CD4-positive, CD25-positive, alpha-beta regulatory T cell (primary cell): ENCODE measurements at places on chromosomes 3 and 15.

- DNase-seq = no peak
- H3K27ac ChIP-seq = no peak overlapping the region
- H3K4me3 ChIP-seq = no peak overlapping the region
- H3K36me3 ChIP-seq = no peaks in the 10 kb centered on the region
Measured at GRCh38 chr3:161694682-161695564, 198.3 kb downstream of the OTOL1 start.

DNA sequence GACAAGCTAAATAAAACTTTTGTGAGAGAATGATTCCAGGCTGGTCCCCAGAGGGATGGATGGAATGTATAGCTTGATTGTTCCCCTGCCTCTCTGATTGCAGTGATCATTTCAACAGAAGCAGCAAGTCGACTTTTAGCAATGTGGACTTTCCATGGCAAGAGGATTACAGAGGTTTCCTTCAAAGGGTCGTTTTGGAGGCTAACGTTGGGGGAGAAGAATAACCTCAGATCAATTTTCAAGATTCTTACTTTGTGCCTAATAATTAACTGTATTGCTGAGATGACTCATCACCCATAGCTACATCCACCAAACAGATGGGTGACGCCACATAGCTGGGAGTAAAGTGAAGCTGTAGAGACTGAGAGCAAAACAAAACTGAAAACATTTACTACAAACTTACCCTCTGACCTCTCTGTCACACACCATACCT is 79.9 kb downstream of the GTPBP8 start:
- DNase-seq = no peak
- no peak overlapping the region for H3K4me3 ChIP-seq
- H3K27me3 ChIP-seq = no peaks in the 10 kb centered on the region
- H3K27ac ChIP-seq = no peak overlapping the region

- H3K36me3 ChIP-seq = no peaks in the 10 kb centered on the region
- no peak overlapping the region for H3K27ac ChIP-seq
- no peak for DNase-seq
- no peak overlapping the region for H3K4me3 ChIP-seq
- no peaks in the 10 kb centered on the region for H3K4me1 ChIP-seq
Measured at GRCh38 chr3:40108643-40109042, 200.9 kb upstream of the EIF1B start.

DNA sequence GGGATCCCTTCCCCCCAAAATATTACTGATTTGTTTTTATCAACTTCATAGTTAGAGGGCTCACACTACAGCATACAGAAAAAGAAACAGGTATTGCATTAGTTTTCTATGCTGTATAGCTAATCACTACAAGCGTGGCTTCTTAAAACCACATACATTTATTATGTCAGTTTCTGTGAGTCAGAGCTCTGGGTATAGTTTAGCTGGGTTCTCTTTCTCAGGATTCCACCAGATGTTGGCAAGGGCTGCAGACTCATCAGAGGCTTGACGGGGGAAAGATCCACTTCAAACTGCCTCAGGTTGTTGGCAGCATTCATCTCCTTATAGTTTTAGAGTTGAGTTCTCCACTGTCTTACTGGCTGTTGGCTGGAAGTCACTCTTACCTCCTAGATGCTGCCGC is 328.0 kb downstream of the NLGN1 start:
- no peak overlapping the region for H3K4me3 ChIP-seq
- H3K36me3 ChIP-seq = no peaks in the 10 kb centered on the region
- no peak for DNase-seq
- H3K27ac ChIP-seq = no peak overlapping the region

DNA sequence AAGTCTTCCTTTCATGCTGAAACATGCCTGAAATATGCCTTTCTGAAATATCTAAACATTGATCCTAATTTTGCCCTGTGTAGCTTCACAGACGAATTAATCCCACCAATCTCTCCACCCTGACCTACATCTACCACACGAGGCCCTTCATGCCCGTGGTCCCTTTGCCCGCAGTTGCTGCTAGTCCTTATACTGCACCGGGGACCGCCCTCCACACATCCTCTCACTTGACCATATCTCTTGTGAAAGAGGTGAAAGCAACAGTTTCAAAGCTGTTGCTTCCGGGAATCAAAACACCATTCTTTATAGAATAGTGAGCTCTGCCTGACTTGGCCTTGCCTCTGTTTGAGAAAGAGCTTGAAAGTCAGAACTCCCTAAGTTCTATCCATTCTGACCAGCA is 499.5 kb downstream of the NTRK3 start:
- no peaks in the 10 kb centered on the region for H3K27me3 ChIP-seq
- no peaks in the 10 kb centered on the region for H3K4me1 ChIP-seq
- H3K27ac ChIP-seq = no peak overlapping the region
- H3K36me3 ChIP-seq = no peaks in the 10 kb centered on the region
- DNase-seq = no peak

GRCh38 chr3:61938878-61939549 is 377.6 kb downstream of the PTPRG start:
- no peaks in the 10 kb centered on the region for H3K36me3 ChIP-seq
- DNase-seq = no peak
- H3K4me1 ChIP-seq = no peaks in the 10 kb centered on the region
- no peak overlapping the region for H3K27ac ChIP-seq
- no peak overlapping the region for H3K4me3 ChIP-seq

GRCh38 chr3:146080578-146080977 is 80.4 kb downstream of the PLOD2 start:
- no peak overlapping the region for H3K4me3 ChIP-seq
- DNase-seq = no peak
- no peaks in the 10 kb centered on the region for H3K27me3 ChIP-seq
- no peaks in the 10 kb centered on the region for H3K36me3 ChIP-seq
- no peak overlapping the region for H3K27ac ChIP-seq
- H3K4me1 ChIP-seq = no peaks in the 10 kb centered on the region

DNA sequence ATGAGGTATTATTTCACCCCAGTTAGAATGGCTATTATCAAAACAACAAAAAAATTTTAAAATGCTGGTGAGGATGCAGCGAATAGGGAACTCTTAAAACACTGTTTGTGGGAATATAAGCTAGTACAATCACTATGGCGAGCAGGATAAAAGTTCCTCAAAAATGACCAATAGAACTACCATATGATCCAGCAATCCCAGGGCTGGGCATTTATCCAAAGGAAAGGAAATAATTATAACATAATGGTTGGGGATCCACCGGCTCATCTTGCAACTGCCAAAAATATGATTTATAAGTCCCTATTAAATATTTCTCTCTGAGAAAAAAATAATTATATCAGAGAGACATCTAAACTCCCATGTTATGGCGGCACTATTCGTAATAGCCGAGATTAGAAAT is 127.6 kb upstream of the MME start:
- no peak overlapping the region for H3K27ac ChIP-seq
- no peak overlapping the region for H3K4me3 ChIP-seq
- H3K27me3 ChIP-seq = no peaks in the 10 kb centered on the region
- H3K36me3 ChIP-seq = no peaks in the 10 kb centered on the region
- H3K4me1 ChIP-seq = no peaks in the 10 kb centered on the region
- no peak for DNase-seq

DNA sequence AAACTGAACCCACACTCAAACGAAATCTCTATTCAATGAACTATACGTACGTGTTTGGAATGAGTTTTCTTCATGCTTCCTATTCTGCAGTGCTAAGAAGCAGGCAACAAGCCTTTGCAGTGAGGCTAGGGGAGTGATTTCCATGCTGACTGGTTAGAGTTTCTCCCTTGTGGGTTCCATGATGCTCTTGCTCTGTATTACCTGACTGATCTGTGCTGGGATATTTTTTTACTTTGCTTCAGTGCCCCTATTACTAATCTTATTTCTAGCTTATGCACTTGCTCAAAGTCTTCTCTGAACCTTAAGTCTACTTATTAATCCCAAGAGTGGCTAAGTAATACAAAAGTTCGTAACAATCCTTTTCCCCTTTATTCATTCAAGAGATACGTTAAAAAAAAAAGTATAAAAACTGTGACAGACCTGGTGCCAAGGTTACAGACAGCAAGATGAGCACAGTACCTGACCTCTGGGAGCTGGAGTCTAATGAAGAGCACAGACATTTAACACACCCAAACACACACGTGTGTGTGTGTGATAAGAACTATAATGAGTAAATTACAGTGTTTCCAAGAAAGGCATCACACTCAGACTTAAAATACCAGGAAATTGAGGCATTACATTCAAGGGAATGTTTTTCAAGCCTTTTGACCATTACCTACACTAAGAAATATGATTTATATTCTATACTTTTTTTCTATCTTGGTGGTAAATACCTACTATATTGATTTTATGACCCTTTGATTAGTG is 50.5 kb upstream of the FBN1 start:
- no peak for DNase-seq
- H3K4me1 ChIP-seq = no peaks in the 10 kb centered on the region
- H3K27me3 ChIP-seq = no peaks in the 10 kb centered on the region
- no peak overlapping the region for H3K27ac ChIP-seq

DNA sequence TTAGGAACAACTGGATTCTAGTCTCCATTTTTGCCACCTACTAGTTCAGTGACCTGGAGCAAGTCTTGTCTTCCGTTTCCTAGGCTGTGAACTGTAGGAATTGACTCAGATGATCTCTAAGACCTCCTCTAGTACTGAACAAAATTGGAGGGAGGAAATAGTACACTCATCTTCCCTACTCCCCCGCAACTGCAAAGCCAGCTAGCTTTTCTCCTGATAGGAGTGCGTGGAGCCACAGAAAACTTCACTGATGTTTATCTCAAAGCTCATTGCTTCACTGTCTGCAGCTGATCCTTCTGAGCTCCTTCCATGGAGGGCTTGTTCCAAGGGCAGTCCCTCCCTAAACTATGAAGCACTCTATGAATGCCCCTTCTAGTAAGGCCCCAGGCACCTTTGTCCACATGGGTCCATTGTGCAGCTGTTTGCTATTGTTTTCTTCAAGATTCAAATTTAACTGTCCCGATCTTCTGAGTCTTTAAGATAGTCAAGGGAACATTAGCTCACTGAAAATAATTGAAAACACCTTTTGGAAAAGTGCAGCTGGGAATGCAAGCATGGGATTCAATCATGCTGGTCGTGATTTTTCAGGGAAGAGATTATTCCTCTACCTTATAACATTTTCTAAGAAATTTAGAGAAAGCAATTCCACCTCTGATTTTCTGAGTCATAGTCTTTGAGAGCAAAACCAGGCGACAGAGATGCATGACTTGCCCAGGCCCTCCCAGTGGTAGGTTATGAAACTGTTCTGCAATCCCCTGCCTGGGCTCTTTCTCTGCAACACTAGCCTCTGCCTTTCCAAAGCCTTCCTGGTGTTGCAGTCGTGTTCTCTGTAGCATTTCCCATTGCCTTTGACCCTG is 24.3 kb downstream of the FILIP1L start:
- no peaks in the 10 kb centered on the region for H3K27me3 ChIP-seq
- no peak for DNase-seq
- H3K27ac ChIP-seq = no peak overlapping the region
- no peaks in the 10 kb centered on the region for H3K36me3 ChIP-seq

- H3K27me3 ChIP-seq = no peaks in the 10 kb centered on the region
- DNase-seq = no peak
- no peaks in the 10 kb centered on the region for H3K36me3 ChIP-seq
- H3K4me1 ChIP-seq = no peaks in the 10 kb centered on the region
- no peak overlapping the region for H3K27ac ChIP-seq
Measured at GRCh38 chr3:151604891-151605290, 128.8 kb upstream of the AADACL2 start.

GRCh38 chr3:112346491-112347122 is 13.7 kb downstream of the CD200 start:
- H3K27ac ChIP-seq = no peak overlapping the region
- no peak overlapping the region for H3K4me3 ChIP-seq
- peaks cover 5% of the 10 kb centered on the region for H3K27me3 ChIP-seq
- no peaks in the 10 kb centered on the region for H3K4me1 ChIP-seq
- DNase-seq = no peak
- no peaks in the 10 kb centered on the region for H3K36me3 ChIP-seq

GRCh38 chr3:177111541-177111949 is 85.7 kb downstream of the TBL1XR1 start:
- H3K4me3 ChIP-seq = no peak overlapping the region
- H3K27ac ChIP-seq = peak overlapping the region; percentile 75
- H3K36me3 ChIP-seq = no peaks in the 10 kb centered on the region
- peaks cover 40% of the 10 kb centered on the region for H3K4me1 ChIP-seq
- DNase-seq = no peak

GRCh38 chr3:173733029-173733652 is 335.6 kb downstream of the NLGN1 start:
- no peak for DNase-seq
- H3K36me3 ChIP-seq = no peaks in the 10 kb centered on the region
- no peak overlapping the region for H3K4me3 ChIP-seq
- H3K4me1 ChIP-seq = no peaks in the 10 kb centered on the region

GRCh38 chr15:60773901-60774300 is 295.0 kb upstream of the ICE2 start:
- H3K27ac ChIP-seq = no peak overlapping the region
- no peaks in the 10 kb centered on the region for H3K4me1 ChIP-seq
- H3K36me3 ChIP-seq = no peaks in the 10 kb centered on the region
